Panc1 (cell line): ENCODE measurements at places on chromosomes 16 and 17.

DNA sequence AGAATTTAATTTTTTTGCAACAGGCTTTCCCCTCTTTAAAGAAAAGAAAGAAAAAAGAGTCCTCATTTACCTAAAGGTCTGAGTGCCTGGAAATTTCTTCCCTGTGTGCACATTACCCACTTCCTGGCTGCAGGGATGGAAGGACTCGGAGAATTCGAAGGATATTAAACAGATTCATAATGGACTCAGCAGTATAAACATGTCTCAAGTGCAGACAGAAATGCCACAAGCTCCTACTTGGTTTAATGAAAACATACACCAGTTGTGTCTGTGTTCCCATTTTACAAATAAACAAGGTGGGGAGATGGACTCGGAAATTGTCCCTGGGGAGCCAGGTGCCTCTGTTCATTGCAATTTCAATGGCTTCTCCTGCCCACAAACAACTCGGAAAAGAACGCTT lies 47.2 kb downstream of the MEOX1 start:
- no peak for DNase-seq

GRCh38 chr16:27745348-27745747 lies 195.4 kb downstream of the KATNIP start:
- DNase-seq, result no peak

GRCh38 chr16:79750311-79750710 lies 149.8 kb upstream of the MAF start:
- DNase-seq, result no peak

GRCh38 chr17:68344701-68345136 lies 53.4 kb downstream of the ARSG start:
- no peak for DNase-seq

DNA sequence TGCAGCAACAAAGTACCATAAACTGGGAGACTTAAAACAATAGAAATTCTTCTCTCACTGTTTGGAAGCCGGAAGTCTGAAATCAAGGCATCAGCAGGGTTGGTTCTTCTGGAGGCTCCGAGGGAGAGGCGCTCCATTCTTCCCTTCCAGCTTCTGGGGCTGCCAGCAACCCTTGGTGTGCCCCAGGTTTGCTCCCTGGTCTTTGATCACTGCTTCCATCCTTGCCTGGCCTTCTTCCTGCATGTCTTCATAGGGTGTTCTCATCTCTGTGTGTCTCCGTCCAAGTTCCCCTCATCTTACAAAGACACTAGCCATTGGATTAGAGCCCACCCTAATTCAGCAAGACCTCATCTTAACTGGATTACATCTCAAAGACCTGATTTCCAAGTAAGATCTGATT lies 35.3 kb upstream of the LRRC75A start:
- no peak for DNase-seq

GRCh38 chr16:49651996-49652395 lies 203.9 kb downstream of the ZNF423 start:
- no peak for DNase-seq

GRCh38 chr16:82845116-82845515 lies 218.3 kb downstream of the CDH13 start:
- DNase-seq, result no peak

GRCh38 chr16:85615014-85615851 lies 2.1 kb downstream of the GSE1 start:
- no peak for DNase-seq

- DNase-seq, result no peak
These were observed 68.1 kb upstream of the ZNF750 start for GRCh38 chr17:82907797-82908542.

DNA sequence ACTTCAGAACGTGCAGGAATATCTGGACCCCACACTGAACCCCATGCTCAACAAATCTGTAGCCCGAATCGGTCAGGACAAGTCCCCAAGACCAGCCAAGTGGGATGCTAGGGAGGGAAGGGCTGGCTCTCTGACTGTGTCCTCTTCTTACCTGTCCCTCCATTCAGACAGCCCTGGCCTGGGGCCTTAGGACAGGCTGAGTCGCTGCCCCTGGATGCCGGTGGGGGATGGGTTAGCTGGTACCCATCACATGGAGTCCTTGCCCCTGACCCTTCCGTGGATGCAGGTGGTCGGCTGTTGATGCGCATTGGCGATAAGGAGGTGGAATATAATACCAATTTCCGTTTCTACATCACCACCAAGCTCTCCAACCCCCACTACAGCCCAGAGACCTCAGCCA lies 16.0 kb upstream of the KDM6B start:
- no peak for DNase-seq

DNA sequence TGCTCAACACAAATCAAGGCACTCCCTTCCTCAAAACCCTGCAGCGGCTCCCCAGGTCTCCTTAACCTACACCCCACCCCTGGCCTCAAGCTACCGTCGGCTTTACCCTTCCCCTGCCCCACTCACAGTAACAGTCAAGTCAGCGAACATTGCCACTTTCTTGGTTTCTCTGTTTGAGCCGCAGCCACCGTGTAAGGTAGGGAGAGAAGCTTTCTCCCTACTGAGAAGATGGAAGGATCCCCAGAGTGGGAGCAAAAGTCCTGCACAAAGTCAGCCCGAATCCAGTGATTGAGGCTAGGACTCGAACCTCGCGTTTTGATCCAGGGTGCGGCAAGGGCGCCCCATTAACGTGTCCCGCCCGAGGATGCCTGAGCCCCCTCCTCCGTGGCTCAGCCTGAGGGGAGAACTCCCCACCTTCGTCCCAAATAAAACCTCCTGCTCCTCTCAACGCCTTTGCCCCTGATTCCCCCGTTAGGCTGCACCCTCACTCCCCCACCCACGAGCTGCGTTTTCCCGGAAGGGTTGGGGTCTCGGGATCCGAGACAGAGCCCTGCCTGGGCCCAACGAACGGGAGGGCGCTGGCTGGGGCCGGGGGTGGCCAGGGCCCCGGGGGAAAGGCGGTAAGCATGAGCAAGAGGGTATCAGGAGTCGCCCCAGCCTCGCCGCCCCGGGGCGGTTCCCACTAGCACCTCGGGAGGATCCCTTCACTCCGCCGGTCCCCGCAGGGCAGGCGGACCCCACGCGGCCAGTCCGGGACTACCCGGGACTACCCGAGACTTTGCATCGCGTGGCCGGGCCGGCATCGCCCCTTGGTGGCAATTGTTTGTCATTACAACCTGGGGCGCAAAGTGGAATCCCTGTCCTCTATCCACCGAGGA lies 9.9 kb upstream of the NAGS start:
- no peak for DNase-seq

- no peak for DNase-seq
These were observed 493 bp downstream of the PLSCR3 start for GRCh38 chr17:7393613-7394451.

GRCh38 chr16:68361485-68361884 lies 50.7 kb downstream of the PRMT7 start:
- no peak for DNase-seq

DNA sequence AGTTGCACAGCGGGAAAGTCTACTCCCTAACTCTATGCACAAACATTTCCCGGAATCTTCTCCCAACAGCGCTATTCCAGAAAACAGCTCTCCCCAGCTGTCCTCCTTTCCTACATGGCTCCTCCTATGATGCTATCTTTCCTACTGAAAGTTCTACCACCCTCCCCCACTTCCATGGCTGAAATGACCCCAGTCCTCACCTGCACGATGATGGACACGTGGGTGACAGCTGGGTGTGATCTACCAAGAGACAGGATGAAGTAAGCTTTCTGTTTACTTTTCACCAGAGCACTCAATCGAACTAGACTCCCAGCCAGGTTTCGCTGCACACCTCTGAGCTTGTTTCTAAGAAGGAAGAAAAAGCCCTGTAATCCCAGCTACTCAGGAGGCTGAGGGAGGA lies 10.7 kb downstream of the CTC1 start:
- no peak for DNase-seq

DNA sequence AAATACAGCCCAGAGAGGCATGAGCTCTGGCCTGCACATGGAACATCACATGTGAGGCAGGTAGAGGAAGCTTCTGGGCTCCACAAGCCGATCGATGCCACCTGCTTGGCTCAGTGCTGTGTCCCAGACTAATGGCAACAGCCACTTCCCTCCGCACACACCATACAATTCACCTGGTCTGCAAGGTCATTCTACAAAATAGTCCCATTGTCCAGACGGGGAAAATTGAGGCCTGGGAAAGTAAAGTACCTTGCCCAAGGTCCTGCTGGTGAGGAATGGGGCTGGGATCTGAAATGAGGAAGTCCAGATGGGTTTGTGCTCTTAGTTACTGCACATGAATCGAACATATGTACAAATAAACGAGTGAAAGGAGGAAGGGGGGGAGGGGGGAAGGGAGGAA lies 88.0 kb downstream of the LITAF start:
- no peak for DNase-seq

GRCh38 chr17:74152591-74153455 lies 50.7 kb upstream of the RPL38 start:
- no peak for DNase-seq
